ENCODE measurements at places on chromosomes 4 and X.
A peak's percentile ranks its signal among the peaks of the same experiment; 100 is the strongest.

DNA sequence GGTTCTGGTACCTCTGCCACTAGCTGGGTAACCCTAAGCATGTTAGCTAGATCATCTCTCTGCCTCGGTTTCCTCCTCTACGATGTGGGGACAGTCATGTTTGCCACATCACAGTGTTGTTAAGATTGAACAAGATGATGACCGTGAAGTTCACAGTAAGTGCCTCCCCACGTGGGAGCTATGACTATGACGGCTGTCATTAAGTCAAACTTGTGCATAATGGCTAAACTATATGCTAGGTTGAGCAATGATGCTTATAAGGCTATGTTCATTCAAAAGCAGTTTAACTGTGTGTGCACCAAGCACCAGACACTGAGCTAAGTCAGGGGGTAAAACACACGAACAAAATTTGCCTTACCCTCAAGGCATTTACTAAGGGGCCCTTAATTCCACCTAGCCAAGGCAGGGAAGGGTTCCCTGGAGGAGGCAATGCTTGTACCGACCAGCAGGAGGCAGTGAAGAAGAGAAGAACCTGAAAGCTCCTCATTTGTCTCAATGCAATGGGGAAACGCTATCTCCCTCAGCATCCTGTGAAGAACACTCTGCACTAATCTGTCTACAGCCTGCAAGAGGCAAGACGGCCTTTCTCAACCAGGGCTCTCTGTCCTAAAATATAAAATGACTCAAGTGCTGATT lies 52.9 kb downstream of the MAP7D2 start:
- DNase-seq = no peak

DNA sequence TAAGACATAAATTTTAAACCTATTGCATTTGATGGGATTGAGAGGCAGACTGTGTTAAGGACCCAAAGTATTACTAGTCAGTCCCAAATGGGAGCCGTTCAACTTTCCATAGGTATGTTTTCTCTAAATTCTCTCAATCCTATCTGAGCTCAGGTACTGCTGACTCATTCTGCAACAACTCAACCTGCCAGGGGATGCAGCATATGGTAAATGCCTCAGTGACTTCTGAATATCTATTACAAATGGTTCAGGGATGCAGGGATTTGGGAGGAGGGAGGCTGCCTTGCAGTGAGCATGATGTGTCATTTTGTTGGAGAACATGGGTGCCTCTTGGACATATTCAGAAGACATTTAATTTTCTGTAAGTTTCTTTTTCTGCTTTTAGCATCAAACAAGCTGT lies 97.3 kb downstream of the HDAC8 start:
- DNase-seq = no peak

- peak; percentile 42 for DNase-seq
Measured at GRCh38 chr4:83631066-83631465, 95.2 kb downstream of the GPAT3 start.

- DNase-seq = no peak
Measured at GRCh38 chrX:42515939-42516338, 262.0 kb downstream of the PPP1R2C start.

DNA sequence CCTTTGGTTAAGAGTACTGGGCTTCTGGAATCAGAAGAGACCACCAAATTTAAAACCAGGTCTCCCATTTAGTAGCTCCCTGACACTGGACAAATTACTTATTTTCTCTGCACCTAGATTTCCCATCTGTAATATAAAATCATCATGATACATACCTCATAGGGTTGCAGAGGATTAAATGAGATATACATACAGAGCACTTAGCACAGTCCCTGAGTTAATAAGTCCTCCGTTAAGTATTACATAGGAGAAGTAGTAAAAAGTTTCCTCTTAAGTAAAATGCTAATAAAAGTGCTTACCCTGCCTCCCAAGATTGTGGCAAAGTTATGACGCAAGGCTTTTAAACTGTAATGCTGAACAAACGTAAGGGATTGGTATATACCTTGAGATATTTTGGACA lies 539 bp upstream of the CHIC1 start:
- DNase-seq = peak; percentile 18

GRCh38 chr4:185357211-185357610 lies 38.5 kb downstream of the LRP2BP start:
- DNase-seq = peak; percentile 16

- DNase-seq = no peak
Measured at GRCh38 chr4:138611017-138611416, 368.9 kb upstream of the SLC7A11 start.

GRCh38 chrX:64190136-64190740 lies 15.3 kb downstream of the AMER1 start:
- DNase-seq = no peak

DNA sequence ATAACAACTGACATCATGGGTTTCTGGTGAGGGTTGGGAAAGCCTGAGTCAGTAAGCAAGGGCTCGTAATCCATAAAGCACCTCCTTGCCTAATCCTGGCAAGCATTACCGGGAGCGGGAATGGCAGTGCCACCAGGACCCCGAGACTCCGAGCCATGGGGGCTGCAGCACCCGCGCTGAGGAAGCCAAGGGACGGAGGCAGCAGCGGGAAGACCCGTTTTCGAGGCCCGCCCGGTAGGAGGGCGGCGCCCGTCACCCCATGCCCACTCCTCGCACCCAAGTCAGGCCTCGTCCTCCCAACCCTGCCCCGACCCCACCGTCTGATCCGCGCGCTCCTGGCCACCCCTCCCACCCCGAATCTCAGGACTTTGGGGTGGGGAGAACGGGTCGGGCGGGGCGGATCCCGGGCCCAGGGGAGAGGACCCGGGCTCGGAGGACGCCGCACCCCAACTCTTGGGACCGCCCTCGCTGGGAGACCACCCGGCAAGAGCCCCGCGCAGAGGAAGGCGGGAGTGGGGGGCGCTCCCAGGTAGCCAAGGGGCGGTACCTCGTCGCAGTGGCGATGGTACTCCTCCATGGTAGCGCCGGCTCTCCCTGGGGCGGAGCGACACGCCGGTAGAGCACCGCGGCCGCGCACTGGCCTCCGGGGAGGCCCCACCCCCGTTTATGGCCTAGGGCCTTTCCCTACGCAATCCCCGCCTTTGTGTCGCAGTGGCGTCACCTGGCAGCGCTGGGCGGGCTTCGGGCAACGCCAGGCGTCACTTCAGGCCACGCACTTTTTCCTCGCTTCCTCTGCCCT lies at the start of gene DYNLT3:
Gene DYNLT3, minus strand, starts transcription at position 638 of the 799 bp plus-strand sequence. Its CDS starts 61 bp downstream, at position 577.
- DNase-seq = peak; percentile 61

DNA sequence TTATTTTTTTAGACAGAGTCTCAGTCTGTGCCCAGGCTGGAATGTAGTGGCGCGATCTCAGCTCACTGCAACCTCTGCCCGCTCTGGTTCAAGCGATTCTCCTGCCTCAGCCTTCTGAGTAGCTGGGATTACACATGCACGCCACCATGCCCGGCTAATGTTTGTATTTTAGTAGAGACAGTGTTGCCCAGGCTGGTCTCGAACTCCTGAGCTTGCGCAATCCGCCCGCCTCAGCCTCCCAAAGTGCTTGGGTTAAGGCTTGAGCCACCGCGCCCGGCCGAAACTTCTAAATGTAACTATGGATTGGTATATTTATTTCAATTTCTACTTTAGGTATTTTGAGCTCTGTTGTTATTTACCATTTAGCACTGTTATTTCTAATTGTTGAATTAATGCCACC lies 79.4 kb downstream of the FAM193A start:
- no peak for DNase-seq

- peak; percentile 14 for DNase-seq
Measured at GRCh38 chrX:9677098-9677739, 88.4 kb downstream of the GPR143 start.

DNA sequence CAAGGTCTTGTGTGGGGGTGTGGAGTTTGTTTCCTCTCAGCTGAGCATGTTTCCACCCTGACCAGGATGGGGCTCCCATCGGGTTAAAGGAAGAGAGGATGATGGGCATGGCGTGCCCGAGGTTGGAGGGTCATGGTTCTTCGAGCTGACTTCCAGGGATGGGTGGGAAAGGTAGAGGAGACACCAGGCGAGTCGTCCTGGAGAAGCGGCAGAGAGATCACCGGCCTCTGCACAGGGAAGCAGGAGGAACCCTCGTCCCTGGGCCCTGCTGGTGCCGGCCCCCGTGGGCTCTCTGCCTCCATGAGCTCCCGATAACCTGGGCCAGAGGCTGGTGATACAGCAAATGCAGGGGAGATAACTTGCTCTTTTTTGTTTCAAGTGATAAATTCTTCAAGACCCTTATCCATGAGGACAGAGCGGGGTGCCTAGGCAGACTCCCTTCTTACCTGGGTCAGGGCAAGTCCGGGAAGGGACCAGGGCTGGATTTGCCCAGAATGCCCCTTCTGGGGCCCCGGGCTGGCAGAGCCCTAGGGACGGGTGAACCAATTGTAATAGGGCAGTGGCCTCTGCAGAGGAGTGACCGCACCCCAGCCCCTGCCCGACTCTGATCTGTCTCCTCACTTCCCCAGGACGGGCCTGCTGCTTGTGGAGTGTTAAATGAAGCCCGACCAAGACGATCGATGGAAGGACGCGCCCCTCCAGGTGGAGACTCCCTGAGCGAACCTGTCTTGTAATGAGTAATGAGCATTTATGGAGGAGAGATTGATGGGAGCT lies 63.0 kb downstream of the CPZ start:
- no peak for DNase-seq

GRCh38 chr4:74590476-74590875 lies 145.5 kb downstream of the AREG start:
- DNase-seq = no peak

DNA sequence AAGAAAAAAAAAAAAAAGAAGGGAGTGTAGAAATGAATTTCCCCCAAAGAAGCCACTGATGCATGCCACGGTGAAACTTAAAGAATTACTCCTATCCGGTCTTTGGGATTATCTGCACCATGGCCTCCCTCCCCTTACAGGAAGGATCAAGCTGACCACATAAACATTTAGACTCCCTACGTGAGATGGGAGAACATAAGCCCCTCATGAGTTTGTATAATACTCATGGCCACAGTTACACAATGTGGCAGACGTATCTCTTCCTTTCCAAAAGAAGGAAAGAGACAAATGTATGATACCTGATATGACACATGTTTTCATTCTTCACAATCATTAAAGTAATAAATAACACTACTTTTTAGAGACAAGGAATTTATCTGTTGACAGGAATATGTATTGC lies 3.3 kb upstream of the PTTG2 start:
- DNase-seq = no peak

GRCh38 chr4:184895012-184895695 lies 69.4 kb upstream of the ACSL1 start:
- DNase-seq = no peak

- DNase-seq = no peak
Measured at GRCh38 chrX:1124531-1124930, 87.9 kb downstream of the CRLF2 start.

- DNase-seq = no peak
Measured at GRCh38 chrX:86021652-86022289, 25.6 kb downstream of the CHM start.

DNA sequence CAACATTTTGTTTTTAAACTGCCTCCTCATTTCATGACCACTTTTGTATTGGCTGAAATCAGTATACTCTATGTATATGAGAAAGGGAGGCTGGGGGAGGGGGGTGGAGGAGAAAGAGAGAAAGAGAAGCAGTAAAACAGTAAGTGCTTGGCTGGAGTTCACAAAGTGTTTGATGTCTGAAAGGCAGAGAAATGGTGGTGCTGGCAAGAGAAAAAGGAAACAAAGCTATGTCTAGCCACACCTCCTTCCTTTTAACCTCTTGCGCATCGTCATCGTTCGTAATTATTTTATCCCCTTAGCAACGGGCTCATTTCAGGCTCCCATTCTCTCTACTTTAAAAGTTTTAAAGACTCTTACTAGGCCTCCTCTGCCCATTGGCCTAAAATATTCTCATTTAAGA lies 25.6 kb downstream of the RPA4 start:
- DNase-seq = no peak

DNA sequence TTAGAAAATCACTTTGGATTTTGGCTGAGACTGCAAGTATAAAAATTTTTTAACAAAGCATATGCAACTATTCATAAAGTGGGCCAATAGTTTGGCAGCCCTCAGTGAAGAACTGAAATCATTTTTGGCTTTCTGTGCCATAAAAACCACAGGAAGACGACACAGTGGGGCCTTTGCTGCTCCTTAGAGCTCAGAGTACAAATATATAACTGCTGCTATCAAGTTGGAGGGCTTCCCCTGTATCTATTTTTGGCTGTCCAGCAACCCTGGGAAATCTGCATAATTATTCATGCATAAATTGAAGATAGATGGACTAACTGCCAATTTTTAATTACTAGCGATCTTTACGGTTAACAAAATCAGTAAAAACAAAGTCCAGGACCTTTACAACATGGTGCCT lies 51.5 kb upstream of the FTHL17 start:
- DNase-seq = no peak

- no peak for DNase-seq
Measured at GRCh38 chrX:120775959-120776358, 99.7 kb downstream of the CT47B1 start.
